Hematopoietic multipotent progenitor cell treated with erythropoietin and hydrocortisone succinate and interleukin-3 and kit ligand, for 6 days (in vitro differentiated cells): ENCODE measurements at places on chromosomes 4 and X.
A peak's percentile ranks its signal among the peaks of the same experiment; 100 is the strongest.

- DNase-seq: peak; percentile 6
These were observed 249.0 kb downstream of the STK32B start for GRCh38 chr4:5300283-5300682.

- peak; percentile 20 for DNase-seq
These were observed 216.1 kb upstream of the PSAPL1 start for GRCh38 chr4:7650606-7651385.

- DNase-seq: no peak
These were observed 239.2 kb downstream of the ANK2 start for GRCh38 chr4:113288696-113289095.

- peak; percentile 58 for DNase-seq
These were observed 206.6 kb downstream of the SPRY1 start for GRCh38 chr4:123603165-123603564.

DNA sequence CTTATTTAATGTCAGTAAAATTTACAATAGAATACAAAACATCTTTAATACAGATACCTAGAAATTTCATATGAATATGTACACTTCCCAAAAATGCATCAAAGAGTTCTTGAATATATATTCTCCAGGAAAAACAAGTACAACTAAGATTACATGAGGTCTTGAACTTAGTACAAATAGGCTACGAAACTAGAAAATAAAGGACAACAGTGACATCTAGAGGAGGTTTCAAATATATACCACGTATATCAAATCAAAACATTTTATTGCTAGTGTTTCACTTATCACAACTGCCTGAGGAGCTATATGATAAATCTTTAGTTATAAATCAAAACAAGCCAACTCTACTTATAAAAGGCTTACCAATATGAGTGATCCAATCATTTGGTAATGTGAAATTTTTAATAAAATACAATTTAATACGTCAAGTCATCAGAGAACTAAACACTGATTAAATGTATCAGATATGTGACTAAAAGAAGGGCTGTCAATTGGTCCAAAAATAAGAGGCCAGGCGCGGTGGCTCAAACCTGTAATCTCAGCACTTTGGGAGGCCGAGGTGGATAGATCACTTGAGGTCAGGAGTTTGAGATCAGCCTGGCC, 36.6 kb downstream of the ANAPC10 start:
- DNase-seq: peak; percentile 82

DNA sequence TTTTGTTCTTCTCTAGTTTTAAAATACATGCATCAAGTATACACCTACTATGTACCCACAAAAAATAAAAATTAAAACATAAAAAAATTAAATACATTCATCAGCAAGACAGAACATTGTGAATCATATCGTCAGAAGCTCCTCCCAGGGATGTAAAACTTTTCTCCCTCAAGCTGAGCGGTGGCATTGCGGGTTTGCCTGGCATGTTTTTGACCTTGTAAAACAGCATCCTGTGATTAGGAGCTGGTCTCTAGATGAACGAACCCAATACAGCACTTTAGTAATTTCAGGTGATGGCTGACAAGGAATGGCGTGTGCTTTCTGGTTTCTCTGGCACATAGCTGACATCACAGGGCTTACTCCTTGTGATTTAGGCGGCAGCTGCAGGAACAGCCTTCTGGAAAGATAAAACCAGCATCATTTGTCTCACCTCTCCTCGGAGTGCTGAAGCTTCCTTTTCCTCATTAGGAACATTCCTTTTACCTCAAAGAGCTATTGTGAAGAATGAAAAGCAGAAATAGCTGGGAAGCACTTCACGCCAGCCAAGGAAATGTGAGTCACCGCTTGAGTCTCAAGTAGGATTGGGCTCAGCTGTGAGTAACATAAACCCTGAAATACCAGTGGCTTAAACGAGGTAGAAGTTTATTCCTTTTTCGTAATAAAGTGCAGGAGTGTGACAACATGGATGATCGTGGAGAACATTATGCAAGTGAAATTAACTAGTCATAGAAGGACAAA, 44.3 kb downstream of the NYX start:
- no peak for DNase-seq

DNA sequence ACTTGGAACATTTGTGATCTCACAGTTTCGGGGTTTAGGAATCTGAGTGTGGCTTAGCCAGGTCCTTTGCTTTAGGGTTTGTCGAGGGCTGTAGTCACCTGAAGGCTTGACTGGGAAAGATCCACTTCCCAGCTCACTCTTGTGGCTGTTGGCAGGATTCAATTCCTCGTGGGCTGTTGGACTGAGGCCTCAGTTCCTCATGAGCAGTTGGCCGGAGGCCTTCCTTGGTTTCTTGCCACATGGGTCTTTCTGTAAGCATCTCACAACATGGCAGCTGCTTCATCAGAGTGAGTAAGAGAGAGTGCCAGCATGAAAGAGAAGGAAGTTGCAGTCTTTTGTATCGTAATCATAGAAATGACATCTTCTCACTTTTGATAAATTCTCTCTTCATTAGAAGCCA, 11.1 kb downstream of the TXLNG start:
- DNase-seq: no peak

DNA sequence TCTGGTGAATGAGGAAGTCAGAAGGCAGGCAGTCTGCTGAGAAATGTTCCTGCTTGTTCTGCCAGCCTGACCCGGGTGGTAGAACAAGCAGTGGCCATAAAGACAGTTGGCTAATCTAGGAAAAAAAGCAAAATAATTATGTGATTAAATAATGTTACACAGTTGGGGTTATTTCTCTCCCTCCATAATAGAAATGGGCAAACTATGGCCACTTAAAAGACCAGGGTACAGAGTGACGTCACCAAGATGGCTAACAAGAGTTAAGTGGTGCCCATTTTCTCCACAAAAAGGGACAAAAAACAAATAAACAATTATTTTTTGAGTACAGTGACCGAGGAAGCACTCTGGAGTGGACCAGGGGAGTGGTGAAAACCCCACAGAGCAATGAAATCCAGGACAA, 16.1 kb upstream of the SPANXD start:
- no peak for DNase-seq

DNA sequence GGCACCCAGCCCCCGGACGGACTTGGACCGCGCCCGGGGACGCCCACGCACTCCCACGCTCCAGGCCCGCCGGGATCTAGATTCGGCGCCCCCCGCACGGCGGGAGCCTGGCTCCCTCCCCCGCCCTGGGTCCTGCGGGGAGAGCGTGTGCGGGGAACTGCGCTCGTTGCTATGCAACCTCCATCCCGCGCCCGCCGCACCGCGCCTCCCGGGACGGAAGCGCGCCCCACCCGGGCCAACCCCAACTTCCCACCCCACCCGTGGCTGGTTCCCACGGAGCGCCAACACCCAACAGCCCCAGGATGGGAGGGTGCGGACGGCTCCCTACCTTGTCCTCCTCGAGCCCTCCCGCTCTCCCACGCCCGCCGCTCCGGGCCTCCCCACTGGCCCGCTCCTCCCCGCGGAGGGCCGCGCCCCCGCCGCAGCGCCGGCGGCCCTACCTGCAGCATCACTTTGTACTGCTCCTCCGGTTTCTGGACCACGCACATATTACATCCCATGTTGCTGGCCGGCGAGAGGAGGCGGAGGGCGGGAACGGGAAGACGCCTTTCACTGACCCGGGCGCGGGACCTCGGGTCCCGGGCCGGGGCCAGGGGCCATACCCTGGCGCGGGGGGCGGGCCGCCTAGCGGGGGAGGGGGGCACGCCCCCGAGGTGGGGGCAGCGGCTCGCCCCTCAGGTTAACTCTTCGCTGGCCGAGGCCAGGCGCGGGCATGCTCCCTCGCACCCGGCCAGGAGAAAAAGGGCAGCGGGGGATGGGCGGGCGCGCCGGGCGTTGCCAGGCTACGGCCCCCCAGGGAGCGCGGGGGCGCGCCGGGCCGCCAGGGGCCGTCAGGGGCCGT, at the start of gene PDZD4:
Gene PDZD4 (minus strand): TSS at position 746 of the 841 bp plus-strand sequence. CDS start 246 bp downstream, at position 500.
- DNase-seq: no peak

GRCh38 chr4:15989424-15989823, 26.4 kb upstream of the FGFBP2 start:
- peak; percentile 8 for DNase-seq

DNA sequence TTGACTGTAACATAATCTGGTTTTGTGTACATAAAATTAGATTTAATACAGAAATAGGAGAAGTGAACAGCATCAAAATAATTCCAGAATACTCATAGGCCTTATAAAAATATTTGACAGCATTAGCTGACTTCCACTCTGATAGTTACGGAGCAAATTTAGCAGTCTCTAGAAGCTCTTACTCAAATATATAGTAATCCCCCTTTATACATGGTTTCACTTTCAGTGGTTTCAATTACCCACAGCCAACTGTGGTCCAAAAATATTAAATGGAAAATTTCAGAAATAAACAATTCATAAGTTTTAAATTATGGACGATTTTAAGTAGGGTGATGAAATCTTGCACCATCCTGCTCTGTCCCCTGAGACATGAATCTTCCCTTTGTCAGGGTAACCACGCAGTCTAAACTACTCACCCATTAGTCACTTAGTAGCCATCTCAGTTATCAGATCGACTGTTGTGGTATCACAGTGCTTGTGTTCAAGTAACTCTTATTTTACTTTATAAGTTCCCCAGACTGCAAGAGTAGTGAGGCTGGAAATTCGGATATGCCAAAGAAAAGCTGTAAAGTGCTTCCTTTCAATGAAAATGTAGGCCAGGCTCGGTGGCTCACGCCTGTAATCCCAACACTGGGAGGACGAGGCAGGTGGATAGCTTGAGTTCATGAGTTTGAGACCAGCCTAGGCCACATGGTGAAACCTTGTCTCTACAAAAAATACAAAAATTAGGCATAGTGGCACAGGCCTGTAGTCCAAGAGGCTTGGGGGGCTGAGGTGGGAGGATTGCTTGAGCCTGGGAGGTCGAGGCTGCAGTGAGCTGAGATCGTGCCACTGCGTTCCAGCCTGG, 17.2 kb upstream of the RTL9 start:
- peak; percentile 60 for DNase-seq

GRCh38 chr4:61838072-61838471, 637.9 kb downstream of the ADGRL3 start:
- no peak for DNase-seq

GRCh38 chrX:119071381-119071780, 1.4 kb upstream of the CT47C1 start:
- DNase-seq: no peak

- no peak for DNase-seq
These were observed 84.3 kb downstream of the PDLIM5 start for GRCh38 chr4:94536049-94536448.

DNA sequence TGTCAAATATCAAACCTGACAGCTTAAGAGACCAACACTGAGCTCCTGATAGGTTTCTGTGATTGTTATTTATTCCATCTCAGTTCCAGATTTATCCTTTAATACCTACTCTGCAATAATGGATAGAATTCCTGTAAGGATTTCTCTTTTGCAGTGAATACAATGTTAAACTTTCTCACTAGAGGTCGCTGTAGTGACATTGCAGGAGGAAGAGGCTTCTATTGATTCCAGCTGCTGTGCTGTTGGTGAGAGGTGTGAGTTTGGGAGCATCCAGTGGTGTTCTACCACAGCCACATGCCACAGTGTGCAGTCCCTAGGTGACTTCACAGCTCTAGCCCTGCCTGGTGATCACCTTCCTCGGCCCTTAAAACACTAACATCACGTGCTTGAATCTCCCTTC, 34.6 kb upstream of the DCAF8L2 start:
- peak; percentile 26 for DNase-seq

GRCh38 chr4:3880615-3881120, 114.5 kb downstream of the ADRA2C start:
- DNase-seq: peak; percentile 79

GRCh38 chrX:115939636-115940160, 230.8 kb upstream of the AGTR2 start:
- no peak for DNase-seq

- DNase-seq: peak; percentile 5
These were observed 439.5 kb downstream of the NAF1 start for GRCh38 chr4:162727232-162727631.

GRCh38 chr4:3402491-3403347, 39.0 kb upstream of the HGFAC start:
- no peak for DNase-seq

DNA sequence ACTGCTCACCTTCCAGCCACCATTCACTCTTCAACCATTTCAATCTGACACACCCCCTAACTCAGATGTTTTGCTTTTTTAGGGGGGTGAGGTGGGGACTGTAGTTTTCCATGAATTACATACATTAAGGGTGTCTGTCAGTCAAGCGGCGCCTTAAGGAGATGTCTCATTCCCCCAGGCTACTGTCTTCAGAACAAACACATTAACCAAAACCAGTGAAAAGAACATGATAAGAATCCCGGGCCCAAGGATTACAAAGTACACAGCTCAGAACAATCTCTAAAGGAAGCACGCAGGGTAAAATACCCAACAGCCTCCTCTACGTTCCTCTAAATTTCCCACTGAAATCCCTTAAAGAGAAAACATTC, 62.5 kb upstream of the IRF2 start:
- peak; percentile 47 for DNase-seq

DNA sequence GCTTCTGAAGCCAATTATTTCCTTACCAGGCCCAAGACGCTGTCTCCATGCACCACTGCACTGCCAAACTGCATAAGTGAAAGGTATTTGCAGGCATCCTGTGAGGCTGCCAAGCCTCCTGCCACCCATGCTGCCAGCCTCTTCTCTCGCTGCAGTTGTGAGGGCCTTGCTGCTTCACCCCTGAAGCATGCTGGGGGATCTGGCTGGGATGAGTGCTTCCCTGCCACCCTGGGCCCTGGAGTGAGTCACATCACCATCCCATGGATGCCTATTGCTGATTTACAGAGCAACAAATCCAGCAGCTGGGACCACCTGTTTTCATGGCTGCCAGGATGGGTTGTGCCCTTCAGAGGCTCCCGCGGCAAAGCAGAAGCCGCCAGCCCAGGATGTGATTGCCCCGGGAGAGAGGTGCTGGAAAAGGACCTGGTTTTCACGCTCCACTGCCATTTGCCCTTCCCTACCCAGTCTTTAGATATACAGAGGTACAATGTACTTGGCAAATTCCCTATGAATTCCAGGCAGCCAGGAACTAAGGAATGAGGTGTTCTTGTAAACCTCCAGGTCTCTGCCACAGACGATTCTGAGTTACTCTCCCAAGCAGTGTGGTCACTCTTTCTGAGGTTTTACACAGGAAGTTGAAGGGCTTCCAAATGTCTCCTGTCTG, 41.5 kb upstream of the PTCHD1 start:
- DNase-seq: no peak

GRCh38 chr4:80060804-80061203, 12.2 kb downstream of the ANTXR2 start:
- DNase-seq: no peak

GRCh38 chrX:134806707-134807038, 148.4 kb upstream of the PLAC1 start:
- DNase-seq: no peak

- DNase-seq: no peak
These were observed 558.9 kb downstream of the SPOCK3 start for GRCh38 chr4:166675411-166675810.

GRCh38 chr4:107725281-107725859, 5.3 kb upstream of the PAPSS1 start:
- no peak for DNase-seq

GRCh38 chr4:138537731-138538490, 295.8 kb upstream of the SLC7A11 start:
- no peak for DNase-seq

- no peak for DNase-seq
These were observed 87.2 kb downstream of the MMRN1 start for GRCh38 chr4:89981789-89982334.

- no peak for DNase-seq
These were observed 53.6 kb upstream of the MSX1 start for GRCh38 chr4:4805887-4806286.
